ENCODE measurements at places on chromosomes 5 and 9. TPM values are rescaled to one million over a fixed set of nuclear protein-coding genes. Genes with fewer than 3 reads are reported as not detected.

GRCh38 chr5:76765249-76765648 is 49.3 kb downstream of the F2R start:
- DNase-seq = no peak
- H3K36me3 ChIP-seq = no peaks in the 10 kb centered on the region
- no peak overlapping the region for H3K27ac ChIP-seq
- H3K4me3 ChIP-seq = no peak overlapping the region
- H3K4me1 ChIP-seq = no peaks in the 10 kb centered on the region

DNA sequence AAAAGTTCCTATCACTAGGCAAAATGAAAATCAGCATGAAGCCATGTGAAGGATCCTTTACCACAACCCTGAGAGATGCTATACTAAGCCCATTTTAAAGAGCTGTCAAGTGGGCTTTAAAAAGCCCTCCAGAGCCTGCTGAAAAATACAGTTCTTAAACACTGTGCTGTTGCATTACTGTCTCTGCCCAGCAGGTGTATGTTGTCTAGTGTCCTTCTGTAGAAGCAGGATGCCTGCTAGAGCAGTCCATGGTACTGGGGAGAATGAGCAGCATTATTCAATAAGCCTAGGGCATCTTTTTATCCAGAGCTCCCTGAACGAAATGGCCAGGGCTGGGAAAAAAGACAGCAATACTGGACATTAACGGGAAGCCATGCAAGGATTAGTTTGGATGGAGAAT is 126.2 kb upstream of the PLCXD3 start:
- no peak for DNase-seq
- no peaks in the 10 kb centered on the region for H3K27me3 ChIP-seq
- no peak overlapping the region for H3K4me3 ChIP-seq
- H3K4me1 ChIP-seq = no peaks in the 10 kb centered on the region
- H3K27ac ChIP-seq = no peak overlapping the region

GRCh38 chr9:93501406-93501805 is 48.0 kb upstream of the FAM120AOS start:
- no peak for DNase-seq
- no peaks in the 10 kb centered on the region for H3K27me3 ChIP-seq
- peak overlapping the region; percentile 26 for H3K4me3 ChIP-seq
- H3K27ac ChIP-seq = peak overlapping the region; percentile 59

The XRCC4 gene
- 7.3 TPM for total RNA-seq

The NUDT2 gene
- 4.2 TPM for total RNA-seq

Measured in upper lobe of left lung (tissue), 6 donors.